NCI-H1092 (cell line): ENCODE measurements at places on chromosomes 5 and 9.

GRCh38 chr5:106397700-106398099 lies 1273.0 kb downstream of the EFNA5 start:
- no peak for DNase-seq

DNA sequence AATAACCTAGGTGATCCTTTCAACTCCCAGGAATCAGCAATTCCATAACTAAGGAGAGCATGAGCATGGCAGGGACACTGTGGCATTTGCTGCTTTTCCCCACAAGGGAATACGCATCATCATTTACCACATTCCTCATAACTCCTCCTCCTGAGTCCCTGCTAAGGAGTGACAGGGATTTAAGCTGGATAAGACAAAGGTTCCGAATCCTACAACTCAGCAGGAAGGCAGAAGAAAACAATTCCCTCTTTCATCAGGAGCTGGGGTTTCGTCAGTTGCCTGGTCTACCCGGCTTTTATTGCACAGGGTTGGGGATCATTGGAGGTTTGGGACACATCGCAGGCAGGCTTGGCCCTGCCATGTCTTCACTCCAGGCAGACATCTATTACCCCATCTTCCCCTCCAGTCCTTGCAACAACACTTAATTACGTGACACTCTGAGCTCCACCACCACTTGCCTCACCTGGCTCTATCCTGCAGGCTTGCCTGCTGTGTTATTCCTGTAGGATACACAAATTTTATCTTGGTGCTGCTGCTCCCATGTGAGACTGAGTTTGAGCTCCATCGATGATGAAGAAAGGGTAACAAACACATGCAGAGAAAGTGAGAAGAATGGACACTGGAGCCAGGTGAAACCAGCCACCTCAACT lies 563.0 kb upstream of the KLF4 start:
- DNase-seq, result no peak

DNA sequence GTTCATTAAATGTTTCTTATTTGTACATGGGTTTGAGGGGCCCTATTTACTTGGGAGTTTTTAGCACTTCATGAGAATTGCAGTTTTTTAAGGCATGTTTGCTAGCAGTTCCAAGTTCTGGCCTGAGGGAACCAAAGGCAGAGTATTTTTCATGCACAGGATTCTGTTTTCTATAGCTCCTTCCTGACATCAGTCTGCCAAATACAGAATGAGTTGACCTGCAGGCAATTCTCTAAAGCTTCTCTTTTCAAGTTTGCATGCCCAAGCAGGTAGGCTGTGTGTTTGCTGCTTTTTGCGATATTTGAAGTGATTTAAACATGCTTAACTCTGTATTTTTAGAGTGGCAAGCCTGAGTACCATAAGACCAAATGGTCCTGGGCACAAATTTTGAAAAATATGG lies 75.8 kb downstream of the AOPEP start:
- DNase-seq, result no peak

DNA sequence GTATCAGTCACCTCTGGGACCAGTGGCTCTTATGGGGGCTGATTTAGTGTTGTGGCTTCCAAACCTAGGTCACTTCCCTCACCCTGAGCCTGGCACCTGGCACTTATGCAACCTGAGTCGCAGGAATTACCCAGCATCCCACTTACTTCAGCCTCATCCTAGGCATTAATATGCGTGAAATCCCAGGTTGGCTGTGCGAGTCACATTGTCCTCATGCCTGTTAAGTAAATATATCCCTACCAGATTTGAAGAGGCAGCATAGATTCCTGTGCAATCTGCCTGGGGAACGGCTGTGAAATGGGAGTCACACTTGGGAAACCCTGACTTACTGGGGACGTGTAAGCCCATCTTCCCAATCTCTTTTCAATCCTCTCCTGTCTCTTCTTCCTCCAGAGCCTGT lies 42.7 kb upstream of the AKNA start:
- DNase-seq, result no peak

GRCh38 chr9:79665931-79666330 lies 94.2 kb downstream of the TLE4 start:
- DNase-seq, result no peak
